ENCODE measurements at places on chromosomes 1 and 21.

GRCh38 chr1:44236490-44237272 lies 23.4 kb downstream of the DMAP1 start:
- DNase-seq = no peak

- no peak for DNase-seq
Observed at GRCh38 chr1:94970783-94971182, 43.9 kb upstream of the CNN3 start.

DNA sequence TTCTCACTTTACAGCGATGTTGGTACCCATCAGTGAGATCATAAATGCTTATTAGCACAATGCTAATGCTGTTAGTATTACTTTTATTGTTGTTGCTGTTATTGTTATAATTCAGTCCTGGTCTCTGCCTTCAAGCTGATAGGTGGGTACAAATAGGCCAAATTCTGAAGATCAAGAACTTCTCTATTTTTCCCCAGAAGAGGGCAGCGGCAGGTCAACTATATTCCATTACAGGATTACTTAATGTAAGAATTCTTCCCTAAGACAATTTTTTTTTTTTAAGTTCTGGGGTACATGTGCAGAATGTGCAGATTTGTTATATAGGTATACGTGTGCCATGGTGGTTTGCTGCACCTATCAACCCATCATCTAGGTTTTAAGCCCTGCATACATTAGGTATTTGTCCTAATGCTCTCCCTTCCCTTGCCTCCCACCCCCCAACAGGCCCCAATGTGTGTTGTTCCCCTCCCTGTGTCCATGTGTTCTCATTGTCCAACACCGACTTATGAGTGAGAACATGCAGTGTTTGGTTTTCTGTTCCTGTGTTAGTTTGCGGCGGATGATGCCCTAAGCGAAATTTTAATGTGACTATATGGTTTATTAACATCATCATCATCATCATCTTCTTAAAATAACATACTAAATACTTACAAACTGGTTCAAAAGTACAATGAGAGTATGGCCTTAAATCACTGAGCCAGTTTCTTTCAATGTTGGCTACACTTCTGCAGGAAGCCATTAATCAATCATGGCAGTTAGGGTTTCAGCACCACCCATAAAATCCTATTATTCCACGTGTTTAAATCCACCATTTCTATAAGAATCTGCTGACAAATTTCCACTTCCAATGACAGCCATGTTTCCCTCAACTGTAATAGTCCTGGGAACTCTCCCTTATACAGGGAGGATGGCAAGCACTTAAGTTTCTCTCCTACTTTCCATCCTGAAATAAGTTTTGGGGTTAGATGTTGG lies 19.2 kb downstream of the SLC19A2 start:
- DNase-seq = no peak

- no peak for DNase-seq
Observed at GRCh38 chr1:193141804-193142203, 20.0 kb downstream of the CDC73 start.

DNA sequence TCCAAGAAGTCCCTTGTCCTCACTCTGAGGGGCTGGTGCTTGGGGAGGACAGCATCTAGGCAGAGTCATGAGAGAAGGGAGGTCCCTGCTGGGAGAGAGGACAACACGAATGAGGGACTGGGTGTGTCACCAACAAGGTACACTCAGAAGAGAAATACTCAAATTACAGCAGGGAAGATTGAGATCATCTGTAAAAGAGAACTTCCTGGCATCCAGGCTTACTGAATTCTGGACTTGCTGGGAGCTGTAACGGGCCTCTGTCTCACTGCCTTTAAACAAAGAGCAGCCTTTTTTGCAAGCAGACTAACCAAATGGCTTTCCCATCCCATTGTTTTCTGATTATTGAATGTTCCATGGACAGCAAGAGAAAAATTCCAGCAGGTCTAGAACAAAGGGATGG lies 195.7 kb upstream of the RAB4A start:
- DNase-seq = no peak

DNA sequence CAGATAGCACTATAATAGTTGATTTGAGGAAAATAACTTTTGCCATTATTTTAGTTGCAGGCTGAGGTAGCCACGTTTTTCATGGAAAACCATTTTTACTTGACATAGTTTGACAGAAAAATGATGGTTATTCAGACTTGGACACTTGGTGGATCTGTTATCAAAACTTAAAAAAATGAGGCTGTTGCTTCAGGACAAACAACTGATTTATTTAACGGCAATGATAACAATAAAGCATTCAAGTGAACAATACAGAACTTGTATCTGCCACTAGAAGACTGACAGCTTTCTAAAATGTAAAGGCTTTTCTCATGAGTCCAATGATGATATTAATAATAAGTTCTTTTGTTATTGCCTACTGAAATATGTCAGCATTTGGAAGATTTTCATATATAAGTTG lies 322.9 kb downstream of the BRINP3 start:
- no peak for DNase-seq

- no peak for DNase-seq
Observed at GRCh38 chr1:33828654-33829053, 35.2 kb upstream of the HMGB4 start.

All from stimulated activated CD4-positive, alpha-beta T cell treated with anti-CD3 and anti-CD28 coated beads, Interleukin-4, amount 100 ng/mL, for 48 hours (primary cell).